ENCODE measurements at places on chromosomes 13 and 19.

DNA sequence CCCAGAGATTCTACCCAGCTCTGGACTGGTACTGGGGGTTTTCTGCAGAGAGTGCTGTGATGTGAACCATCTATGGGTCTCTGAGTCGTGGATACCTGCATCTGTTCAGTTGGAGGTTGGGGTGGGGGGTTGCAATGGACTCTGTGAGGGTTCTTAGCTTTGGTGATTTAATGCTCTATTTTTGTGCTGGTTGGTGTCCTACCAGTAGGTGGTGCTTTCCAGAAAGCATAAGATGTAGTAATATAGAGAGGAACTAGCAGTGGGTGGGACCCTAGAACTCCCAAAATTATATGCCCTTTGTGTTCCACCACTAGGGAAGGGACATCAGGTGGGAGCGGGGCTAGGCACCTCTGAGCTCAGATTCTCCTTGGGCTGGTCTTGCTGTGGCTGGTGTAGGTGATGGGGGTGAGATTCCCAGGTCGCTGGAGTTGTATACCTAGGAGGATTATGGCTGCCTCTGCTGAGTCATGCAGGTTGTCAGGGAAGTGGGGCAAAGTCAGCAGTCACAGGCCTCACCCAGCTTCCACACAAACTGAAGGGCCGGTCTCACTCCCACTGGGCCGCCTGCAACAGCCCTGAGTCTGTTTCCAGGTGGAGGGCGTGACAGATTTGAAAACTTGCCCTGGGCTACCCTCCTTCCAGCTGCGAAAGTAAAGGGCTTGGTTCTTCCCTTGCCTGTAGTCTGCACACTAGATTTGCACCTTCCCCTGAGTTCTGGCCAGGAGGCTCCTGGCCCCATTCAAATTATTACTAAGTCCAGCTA, 573.0 kb upstream of the SLITRK1 start:
- no peak for DNase-seq

DNA sequence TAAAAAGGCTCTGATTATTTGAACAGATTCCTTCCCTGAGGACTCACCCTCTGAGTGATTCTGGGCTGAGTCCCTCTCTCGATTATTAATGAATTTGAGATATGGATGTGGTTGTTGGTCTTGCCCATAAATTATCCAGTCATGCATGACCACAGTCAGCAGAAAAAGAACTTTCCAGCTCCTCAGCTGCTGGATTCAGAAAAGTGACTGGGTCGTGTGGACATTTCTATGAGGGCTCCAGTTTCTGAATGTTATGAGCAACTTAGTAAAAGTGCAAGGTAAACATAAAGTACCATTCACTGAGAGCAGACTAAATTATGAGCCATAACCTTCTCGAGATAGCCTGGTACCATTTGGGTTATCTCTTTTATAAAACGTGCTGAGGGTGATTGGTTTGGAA, 100.1 kb upstream of the CLDN10 start:
- no peak for DNase-seq

GRCh38 chr13:65756071-65756671, 1474.0 kb downstream of the PCDH9 start:
- DNase-seq: no peak

GRCh38 chr19:45251452-45252354, 632 bp downstream of the MARK4 start:
- no peak for DNase-seq

DNA sequence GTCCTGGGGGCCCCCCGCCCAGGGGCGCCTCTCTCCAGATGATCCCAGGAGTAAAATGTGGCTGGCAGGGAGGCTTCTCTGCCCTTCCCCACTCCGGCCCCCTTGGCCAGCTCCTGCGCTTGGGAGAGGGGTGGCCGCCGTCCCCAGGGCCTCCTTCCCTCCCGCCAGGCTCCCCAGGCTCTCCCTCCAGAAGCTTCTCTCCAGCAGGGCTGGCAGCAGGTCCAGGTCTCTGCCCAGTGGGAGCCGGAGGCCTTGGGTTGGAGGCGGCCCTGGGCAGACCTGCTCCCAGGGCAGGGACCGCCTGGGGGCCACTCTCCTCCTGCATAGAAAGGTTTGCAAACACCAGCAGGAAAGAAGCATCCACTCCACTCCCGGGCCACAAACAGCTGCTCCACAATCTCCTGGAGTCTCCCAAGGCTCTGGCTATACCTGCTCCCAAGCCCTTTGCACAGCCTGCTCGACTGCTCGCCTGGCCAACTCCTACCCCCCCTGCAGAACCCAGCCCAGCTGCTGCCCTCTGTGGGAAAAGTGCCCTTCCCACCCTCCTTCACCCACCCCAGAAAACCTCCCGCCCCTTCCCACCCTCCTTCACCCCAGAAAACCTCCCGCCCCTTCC, 26.0 kb downstream of the SBNO2 start:
- no peak for DNase-seq

DNA sequence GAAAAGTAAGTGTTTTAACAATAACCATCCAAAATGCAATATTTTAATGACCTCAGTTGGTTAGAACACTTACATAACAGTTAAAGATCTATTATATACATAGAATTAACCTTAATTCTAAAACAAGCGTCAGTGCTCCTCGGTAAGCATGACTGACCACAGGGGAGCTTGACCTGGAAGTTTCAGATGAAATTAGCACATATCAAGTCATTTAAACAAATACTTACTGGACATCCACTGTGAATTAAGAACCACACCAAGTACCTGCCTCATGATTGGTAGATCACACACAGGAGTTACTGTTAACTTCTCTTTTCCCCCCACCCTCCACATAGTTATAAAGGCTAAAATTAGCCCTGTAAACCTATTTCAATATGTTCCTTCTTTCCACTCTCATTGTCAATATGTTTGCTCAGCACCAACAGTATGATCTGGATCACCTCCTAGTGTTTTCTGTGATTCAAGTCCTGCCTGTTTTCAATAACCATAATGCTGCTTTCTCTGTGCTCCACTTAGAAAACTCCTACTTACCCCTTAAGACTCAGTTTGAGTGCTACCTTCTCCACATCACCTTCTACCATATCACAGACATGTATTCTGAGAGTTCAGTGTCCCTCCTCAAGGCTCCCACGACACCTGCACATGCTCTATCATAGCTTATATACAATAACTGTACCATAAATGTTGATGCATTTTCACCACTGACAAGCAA, 209.0 kb downstream of the VWA8 start:
- DNase-seq: no peak

- DNase-seq: no peak
Observed at GRCh38 chr19:55702131-55702627, 27.2 kb downstream of the EPN1 start.

GRCh38 chr19:32809254-32809653, 60.3 kb downstream of the SLC7A9 start:
- DNase-seq: no peak

DNA sequence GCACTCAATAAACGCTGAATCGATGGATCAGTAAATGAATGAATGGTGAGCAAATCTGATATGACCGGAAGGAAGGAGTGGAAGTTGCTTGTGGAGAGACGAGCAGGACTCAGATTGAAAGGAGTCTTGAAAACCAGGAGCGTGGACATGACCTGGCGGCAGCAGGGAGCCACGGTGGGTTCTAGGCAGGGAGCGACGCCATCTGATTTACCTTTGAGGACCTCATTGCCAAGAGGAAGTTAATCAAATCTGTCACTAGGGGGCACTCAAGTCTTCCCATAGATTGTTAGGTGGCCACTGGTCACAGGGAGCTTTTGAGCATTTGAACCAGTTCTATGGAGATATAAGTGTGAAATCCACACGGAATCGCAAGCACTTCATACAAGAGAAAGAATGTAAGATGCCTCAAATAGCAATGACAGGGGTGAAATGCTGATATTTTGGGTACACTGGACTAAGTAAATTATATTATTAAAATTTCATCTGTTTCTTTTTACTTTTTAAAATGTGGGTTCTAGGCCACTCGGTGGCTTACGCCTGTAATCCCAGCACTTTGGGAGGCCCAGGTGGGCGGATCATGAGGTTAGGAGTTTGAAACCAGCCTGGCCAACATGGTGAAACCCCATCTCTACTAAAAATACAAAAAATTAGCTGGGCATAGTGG, 9.2 kb upstream of the FBN3 start:
- DNase-seq: peak; percentile 66

DNA sequence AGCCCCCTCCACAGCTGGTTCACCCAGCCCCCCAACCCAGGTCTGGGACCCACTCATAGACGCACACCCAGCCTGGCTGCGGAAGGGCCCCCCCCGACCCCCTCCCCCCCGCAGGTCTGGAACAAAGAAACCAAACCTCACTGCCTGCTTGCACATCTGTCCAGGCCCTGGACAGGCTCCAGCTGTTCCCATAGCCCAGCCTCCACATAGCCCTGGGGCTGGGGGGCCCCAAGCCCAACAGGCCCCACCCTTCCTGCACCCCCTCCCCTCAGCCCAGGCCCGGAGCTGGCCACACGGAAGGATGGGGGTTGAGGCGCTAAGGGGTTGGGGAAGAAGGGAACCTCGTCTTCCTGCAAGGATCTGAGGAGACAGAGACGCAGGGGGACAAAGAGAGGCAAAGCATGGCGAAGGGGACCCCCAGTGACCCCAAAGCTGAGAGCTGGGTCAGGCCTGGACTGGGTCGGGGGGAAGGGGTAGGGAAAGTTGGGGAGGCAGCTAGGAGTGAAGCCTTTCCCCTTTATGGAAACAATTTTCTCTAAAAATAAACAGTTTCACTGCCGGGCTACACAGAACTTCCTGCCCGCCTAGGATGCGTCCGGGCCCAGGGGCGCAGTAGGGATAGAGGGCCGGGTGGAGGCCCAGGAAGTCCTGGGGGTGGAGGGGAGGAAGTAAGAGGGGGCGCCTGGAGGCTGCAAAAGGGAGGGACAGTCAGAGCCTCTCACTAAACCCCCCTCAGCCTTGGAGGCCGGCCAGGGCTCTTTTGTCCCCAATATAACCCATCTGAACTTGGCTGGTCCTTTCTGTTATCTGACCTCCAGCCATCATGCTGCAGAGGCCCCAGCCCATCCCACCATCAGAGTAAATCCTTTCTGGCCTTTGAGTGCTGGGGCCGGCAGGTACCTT, 2.4 kb downstream of the KANK2 start:
- no peak for DNase-seq

DNA sequence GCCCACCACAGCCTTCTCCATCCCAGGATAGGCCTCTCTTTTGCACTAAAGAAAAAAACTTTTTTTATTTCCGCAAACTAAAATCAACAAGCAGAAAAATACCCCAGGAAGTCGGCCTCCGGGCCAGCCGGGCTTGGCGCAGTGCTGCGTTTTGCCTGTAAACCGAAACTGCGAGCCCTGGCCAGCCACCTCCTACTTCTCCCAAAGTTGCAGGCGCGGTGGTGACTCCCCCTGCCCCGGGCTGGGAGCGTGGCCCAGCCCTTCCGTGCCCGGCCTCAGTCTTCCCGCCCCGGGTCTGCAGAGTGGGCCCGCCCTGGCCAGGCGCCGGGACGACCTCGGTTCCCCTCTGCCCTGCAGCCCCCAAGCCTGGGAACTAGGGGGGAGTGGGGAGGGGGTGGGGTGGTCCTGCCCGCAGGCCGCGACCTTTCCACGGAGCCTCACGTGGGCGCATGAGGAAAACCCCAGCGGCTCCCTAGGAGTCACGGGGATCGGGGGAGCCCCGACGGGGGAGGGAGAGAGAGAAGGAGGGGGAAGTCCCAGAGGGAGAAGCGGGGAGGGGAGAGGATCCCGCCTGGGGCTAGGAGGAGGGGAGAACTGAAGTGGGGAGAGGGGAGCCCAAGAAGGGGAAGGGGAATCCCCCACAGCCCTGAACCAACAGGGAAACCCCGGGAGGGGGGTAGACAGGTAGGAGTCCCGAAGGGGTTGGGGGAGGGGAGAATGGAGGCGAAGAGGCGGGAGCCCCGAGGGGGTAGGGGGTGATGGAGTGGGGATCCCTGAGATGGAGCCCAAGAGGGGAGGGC, 3.0 kb downstream of the GADD45B start:
- peak; percentile 55 for DNase-seq

- DNase-seq: no peak
Observed at GRCh38 chr19:2574478-2574931, 98.6 kb downstream of the GADD45B start.

- DNase-seq: no peak
Observed at GRCh38 chr13:25682276-25682675, 310.5 kb downstream of the ATP8A2 start.

GRCh38 chr13:60211548-60211947, 47.8 kb upstream of the DIAPH3 start:
- no peak for DNase-seq

GRCh38 chr19:12237143-12237839, 57.4 kb downstream of the ZNF44 start:
- DNase-seq: no peak

All from GF-D8 (cell line).